ENCODE measurements at places on chromosomes 3 and 15. TPM values are rescaled to one million over a fixed set of nuclear protein-coding genes. Genes with fewer than 3 reads are reported as not detected.

- DNase-seq: no peak
Measured at GRCh38 chr3:178109691-178110090, 426.5 kb upstream of the KCNMB2 start.

GRCh38 chr3:41693799-41694198 lies 268.1 kb downstream of the ULK4 start:
- DNase-seq: peak; percentile 38

GRCh38 chr3:76497636-76498035 lies 542.3 kb upstream of the ROBO2 start:
- peak; percentile 47 for DNase-seq

DNA sequence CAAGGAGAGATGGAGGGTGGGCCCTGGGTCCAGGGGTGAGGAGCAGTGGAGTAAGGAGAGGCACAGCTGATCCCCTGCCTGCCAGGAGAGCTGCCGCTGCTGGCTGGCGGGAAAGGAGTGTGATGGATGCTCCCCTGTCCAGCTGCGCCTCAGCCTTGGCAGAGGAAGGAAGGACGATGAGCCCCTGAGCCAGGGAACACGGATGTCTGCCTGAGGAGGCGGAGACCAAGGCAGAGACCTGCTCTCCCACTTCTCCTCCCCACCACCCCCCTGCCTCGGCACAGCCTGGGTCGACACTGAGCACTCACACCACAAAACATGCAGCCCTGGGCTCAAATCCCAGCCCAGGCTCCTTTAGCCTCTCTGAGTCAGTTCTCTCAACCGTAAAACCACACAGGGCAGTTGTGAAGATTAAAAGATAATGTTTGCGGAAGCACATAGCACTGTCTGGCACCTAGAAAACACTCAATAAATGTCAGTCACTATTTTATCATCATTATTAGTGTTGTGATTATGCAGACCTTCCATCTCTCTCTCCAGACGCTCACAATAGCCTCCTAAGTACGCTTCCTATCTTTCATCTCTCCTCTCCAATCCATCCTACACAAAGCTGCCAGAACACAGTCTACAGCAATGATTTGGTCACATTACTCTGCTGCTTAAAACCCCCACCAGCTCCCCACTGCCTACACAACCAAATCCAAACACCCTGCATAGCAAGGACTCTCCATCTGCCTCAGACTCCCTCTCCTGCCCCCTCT lies 52.2 kb downstream of the SEMA5B start:
- peak; percentile 55 for DNase-seq

DNA sequence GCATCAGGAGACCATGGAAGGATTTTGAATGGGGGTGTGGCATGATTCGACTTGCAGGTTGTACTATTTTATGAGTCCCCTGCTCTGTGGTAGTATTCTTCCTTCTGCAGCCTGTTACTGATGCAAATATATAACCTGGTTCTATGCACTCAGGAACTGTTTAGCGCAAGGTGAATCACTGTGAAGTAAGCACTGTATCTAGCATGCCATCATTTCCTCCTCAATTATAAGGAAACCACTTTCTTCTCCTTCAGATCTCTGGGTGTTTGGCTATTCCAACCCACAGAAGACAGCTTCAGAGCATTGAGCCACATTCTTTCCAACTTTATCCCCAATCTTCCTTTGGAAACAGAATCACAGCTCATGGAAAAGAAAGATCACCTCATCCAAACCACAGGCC lies 176.7 kb downstream of the DIPK2A start:
- no peak for DNase-seq

GRCh38 chr15:83288381-83288801 lies 3.9 kb upstream of the BNC1 start:
- DNase-seq: no peak

GRCh38 chr3:116005404-116005803 lies 382.1 kb downstream of the GAP43 start:
- DNase-seq: peak; percentile 98

GRCh38 chr3:197320582-197320981 lies 22.2 kb upstream of the DLG1 start:
- no peak for DNase-seq

DNA sequence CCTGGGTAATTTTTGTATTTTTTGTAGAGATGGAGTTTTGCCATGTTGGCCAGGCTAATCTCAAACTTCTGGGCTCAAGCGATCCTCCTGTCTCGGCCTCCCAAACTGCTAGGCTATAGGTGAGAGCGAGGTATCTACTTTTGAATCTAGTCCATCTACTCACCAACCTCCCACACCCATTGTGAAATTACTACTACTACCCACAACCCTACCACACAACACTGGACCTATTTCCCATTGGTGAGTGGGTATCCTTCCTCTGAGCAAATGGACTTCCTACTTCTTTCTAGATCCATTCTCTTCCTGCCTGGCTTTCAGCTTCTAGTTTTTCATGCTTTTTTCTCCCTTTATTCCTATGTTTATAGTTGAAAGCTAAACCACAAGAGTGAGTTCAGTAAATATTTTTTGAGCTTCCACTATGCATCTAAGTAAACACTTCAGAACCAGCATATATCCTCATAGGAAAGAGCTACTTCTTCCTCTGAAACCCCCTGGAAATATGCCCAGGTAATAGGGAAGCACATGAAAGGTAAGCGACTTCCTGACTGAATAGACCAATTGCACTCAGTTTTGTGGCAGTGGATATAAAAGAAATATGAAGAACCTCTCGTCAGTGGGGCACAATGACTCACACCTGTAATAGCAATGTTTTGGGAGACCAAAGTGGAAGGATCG lies 39.1 kb downstream of the MYO1E start:
- no peak for DNase-seq

DNA sequence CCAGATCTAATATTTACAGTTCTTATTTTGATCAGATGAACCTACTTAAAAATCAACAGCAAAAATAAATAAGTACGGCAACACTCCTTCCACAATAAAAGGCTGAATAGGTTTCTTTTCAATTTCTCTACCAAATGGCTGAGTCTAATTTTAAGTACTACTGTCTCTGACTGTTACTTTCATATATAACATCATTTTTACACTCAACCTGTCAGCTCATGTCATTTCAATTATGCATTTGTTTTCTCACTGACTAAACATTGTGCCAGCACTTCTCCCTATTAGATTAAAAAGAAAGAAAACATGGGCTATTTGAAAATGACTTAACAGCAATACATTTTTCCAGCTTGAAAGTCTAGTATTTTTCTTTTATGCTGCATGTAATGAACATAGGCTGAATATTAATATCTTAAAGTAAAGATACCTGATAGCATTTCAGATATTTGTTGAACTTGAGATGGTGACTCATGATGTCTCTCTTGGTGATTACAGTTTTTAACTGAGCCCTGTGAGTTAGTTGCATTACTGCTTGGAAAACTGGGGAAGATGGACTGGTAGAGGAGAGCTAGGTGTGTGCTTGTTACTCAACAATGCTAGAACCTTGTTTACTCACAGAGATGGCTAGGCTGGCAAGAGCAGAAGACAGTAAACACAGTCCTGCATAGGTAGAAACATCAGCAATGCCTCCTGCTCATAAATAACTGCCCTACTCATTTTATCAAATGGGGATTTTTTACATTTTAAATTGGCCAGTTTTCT lies 73.9 kb downstream of the PEX5L start:
- DNase-seq: no peak

- no peak for DNase-seq
Measured at GRCh38 chr15:85870216-85871014, 75.7 kb upstream of the KLHL25 start.

- no peak for DNase-seq
Measured at GRCh38 chr3:17714473-17714872, 28.0 kb downstream of the TBC1D5 start.

DNA sequence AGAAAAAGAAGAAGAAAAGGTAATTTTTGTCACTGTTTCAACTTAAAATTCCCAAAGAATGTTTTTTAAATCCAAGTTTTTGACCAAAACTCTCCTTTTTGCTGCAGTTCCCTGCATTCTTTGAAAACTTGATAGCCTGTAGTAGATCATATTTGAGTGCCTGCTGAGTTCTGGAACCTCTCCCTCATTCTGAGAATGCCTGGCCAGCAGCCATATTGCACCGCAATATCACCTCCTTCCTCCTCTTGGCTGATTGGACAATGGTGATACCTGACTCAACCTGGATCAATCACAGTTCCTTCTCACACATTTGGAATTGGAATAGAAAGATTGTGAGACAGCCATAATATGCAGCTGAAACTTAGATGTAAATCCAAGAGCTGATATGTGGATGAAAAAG lies 97.6 kb upstream of the GAP43 start:
- DNase-seq: no peak

- DNase-seq: no peak
Measured at GRCh38 chr15:90998737-90999136, 4.4 kb upstream of the PRC1 start.

DNA sequence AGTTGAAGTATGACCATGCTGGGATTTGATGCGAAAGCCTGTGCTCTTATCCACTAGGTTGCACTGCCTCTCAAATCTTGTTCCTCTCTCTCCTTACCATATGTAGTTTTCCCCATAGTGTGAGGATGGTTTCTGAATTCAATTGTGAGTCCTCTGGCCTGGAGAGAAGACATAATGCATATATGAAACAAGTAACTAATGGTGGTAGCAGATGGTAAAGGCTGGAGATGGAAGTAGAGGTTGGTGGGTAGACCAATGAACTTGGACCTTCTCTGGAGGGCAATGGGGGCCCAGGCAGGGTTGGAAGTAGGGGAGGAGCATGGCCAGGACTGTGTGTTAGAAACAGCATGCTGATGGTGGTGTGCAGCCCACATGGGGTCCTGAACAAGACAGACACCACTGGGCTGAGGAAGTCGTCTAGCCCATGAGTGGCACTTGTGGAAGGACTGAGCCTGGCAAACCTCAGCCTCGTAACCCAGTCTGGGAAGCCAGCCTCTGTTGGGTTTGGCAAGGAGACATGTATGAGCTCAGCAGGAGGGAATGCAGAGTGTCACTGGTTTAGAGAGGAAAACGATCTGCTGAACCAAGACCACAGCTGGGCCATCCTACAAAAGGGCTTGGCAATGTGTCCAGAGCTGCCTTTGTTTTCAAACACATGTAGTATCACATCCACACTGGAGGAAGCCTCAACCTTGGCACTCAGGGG lies 18.5 kb upstream of the LMCD1 start:
- peak; percentile 97 for DNase-seq

DNA sequence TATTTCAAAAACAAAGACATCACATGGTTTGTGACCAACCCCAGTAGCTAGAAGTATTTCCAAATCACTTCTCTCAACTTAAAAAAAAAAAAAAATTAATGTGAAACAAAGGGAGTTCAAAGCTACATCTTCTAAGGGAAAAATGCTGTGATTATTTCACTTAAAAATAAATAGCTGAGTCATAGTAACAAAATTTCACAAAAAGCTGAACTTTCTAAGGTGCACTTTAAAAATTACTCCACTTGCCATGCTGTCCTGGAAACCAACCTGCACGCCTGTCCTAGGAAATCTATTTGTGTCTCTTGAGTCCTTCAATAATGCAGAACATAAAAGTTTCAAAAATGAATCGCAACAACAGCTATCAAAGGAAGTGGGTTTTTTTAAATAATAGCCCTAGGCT lies 1.8 kb downstream of the ACAP2 start:
- DNase-seq: peak; percentile 8

DNA sequence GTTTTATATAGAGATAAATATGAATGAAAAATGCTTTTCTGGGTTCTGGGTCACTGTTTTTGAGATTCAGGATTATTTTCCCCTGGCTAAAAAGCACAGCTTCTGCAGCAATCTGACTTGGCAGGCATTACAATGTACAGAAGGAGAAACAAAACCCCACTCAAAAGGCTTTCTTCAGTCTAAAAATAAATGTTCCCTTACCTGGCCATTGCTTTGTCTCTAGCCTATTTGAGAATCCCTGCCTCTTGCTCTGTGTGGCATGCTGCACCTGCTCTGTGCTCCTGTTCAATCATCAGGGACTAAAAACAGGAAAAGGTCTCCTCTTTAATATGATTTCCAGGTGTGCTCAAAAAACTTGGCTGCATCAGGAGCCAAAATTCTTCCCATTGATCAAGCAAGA lies 187.4 kb upstream of the STAC start:
- no peak for DNase-seq

DNA sequence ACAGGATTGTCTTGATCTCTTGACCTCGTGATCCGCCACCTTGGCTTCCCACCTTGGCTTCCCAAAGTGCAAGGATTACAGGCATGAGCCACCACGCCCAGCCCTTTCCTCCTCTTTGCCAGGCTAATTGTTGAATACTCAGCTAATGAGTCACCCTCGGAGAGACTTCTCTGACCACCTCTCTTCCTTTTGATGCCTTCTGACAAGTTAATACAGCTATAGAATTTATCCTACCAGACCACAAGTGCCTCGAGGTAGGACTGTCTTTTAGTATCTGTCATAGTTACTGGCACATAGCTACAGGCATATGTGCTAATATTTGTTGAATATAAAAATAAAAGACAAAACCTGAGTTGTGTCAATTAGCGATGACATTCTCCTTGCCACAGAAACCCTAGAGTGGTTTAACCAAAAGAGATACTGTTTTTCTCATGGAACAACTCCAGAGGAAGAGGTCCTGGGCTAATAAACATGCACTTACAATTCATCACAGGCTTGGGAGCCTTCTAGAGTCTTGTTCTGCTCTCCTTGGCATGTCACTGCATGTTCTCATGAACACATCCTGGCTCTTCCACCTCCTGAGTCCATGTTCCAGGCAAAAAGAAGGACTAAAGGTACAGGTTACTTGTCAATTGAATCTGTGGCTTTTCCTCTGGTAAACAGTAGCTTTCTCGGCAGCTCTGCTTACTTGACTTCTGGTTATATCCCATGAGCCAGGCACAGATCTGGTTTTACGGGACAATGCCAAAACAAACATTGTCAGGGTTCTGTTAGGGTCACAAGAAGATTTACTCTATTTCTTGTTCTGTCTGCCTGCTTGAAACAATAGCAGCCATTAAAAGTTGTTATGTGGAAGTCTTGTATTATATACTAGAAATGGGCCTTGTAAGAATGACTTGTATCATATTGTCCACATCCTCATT lies 332.3 kb downstream of the THSD4 start:
- DNase-seq: peak; percentile 36

- DNase-seq: no peak
Measured at GRCh38 chr3:193942516-193943055, 193.4 kb upstream of the HES1 start.

DNA sequence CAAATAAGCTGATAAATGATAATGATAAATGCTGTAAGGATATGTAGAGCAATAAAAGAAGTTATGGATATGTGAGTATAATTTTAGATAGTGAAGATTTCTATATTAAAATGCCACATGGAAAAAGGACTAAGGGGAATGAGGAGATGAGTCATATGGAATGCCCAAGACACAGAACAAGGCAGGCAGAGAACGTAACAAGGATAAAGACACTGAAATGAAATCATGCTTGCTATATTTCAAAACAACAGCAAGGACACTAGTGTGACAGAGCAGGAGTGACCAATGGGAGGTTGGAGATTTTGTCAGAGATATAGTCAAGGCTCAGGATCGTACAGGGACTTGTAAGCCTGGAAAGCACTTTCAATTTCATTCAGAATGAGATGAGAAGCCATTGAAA lies 621.5 kb upstream of the SEMA6D start:
- DNase-seq: no peak

The NMNAT3 gene
- total RNA-seq: 0.36 TPM

The P2RY14 gene
- total RNA-seq: not detected

The EOGT gene
- total RNA-seq: 35.6 TPM

The MYL3 gene
- total RNA-seq: not detected

The ZNF660 gene
- 1.4 TPM for total RNA-seq

The GCNT3 gene
- total RNA-seq: not detected
